ENCODE measurements at places on chromosomes 7 and 10. TPM values are rescaled to one million over a fixed set of nuclear protein-coding genes. Genes with fewer than 3 reads are reported as not detected.

DNA sequence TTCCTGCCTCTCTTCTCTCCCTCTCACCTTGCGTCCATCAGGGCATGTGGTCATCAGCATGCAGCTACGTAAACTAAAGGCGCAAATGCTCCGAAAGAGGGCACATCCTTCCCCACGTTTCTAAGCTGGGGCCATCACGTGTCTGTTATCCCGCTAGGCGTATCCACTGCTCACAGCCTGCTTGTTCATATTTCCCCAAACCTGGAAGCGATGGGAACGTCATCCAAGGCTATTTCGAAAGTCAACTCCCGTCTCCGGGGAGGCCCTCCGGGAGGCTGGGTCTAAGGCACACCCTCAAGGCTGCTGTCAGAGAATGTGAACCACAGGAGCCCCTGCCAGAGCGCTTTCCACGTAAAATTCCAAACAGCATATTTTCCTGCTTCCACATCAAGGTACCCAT is 199.2 kb downstream of the DIP2C start:
- no peak overlapping the region for H3K4me3 ChIP-seq
- H3K27ac ChIP-seq = no peak overlapping the region
- DNase-seq = no peak
- H3K27me3 ChIP-seq = no peaks in the 10 kb centered on the region

DNA sequence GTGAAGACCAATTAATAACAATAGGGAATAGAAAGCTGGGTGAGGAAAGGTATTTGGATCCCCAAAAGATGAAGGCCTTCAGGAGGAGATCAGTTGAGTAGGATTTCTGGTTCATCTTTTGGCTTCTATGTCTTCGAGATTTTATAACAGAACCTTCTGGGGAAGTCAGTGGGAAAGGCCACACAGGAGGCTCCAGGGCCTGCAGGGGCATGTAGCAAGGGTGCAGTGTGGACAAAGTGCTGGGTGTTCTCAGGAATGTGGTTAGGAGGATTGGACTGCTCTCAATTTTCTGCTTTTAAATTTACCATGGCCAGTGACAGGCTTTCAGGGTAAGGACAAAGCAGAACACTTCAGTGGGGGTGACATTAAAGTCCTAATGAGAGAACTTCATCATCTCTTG is 378.0 kb downstream of the CCSER2 start:
- no peak overlapping the region for H3K27ac ChIP-seq
- no peaks in the 10 kb centered on the region for H3K36me3 ChIP-seq
- H3K4me3 ChIP-seq = no peak overlapping the region
- H3K4me1 ChIP-seq = no peaks in the 10 kb centered on the region
- DNase-seq = no peak

- H3K4me3 ChIP-seq = no peak overlapping the region
- no peaks in the 10 kb centered on the region for H3K36me3 ChIP-seq
- H3K27me3 ChIP-seq = no peaks in the 10 kb centered on the region
- H3K4me1 ChIP-seq = no peaks in the 10 kb centered on the region
- DNase-seq = no peak
Measured at GRCh38 chr10:108450280-108450679, 1285.8 kb upstream of the SORCS1 start.

GRCh38 chr10:124745673-124746072 is 1.5 kb upstream of the FAM53B start:
- no peak overlapping the region for H3K4me3 ChIP-seq
- H3K27me3 ChIP-seq = no peaks in the 10 kb centered on the region
- no peak overlapping the region for H3K27ac ChIP-seq
- H3K36me3 ChIP-seq = no peaks in the 10 kb centered on the region
- no peak for DNase-seq

DNA sequence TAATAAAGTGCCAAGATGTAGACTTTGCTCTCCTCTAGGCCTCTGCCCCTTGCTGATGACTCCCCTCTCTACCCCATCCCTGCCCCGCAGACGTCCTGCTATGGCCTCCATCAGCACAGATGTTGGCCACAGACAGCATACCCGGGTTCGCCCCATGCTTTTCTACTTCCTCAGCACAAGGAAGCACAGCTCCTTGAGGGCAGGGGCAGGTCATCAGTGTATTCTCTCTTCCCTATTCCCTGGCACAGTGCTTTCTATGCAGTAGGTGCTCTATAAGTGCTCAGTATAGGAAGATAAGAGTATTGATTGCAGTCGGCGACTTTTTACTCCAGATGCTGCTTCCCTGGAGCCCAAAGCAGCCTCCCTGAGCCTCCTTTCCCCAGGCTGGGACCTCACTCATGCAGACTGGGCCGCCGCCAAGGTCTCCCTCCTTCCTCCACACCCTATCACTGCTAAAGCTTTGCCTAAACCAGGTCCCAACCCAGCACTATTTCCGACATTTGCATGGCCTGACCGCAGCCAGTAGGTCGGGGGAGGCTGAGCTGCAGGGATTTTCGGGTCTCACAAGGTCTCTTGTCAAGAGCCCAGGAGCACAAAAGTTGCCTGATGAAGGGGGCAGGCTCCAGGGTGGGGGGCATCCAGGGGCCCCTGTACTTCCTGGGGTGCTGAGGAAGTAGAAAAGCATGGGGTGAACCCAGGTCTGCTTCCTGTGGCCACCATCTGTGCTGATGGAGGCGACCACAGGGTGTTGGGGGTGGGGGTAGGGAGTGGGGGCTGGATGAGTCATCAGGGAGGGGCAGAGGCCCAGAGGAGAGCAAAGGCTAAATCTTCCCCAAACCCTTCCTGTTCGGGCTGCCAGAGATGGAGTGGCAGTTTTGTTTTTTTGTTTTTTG is 8.0 kb downstream of the CALHM3 start:
- H3K36me3 ChIP-seq = no peaks in the 10 kb centered on the region
- H3K4me3 ChIP-seq = no peak overlapping the region
- H3K4me1 ChIP-seq = no peaks in the 10 kb centered on the region
- H3K27ac ChIP-seq = no peak overlapping the region

DNA sequence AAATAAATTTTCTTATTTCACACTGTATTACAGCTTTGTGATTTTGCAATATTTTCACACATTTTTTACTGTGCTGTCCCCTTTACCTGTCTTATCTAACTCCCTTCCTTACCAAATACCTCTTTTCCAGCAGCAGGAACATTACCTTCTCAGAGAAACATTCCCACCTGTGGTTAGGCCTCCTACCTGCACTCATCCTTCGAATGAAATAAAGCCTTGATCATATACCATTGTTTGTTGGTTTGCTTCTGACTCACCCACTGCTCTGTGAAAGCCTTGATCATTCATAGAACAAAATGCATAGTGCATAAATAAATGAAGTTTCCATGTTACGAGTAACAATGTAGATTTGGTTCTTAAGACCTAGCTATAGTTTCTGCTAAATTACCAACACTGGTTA is 256.3 kb downstream of the ARL4A start:
- no peak for DNase-seq
- no peaks in the 10 kb centered on the region for H3K27me3 ChIP-seq
- peaks cover 1% of the 10 kb centered on the region for H3K4me1 ChIP-seq
- H3K4me3 ChIP-seq = no peak overlapping the region
- H3K36me3 ChIP-seq = no peaks in the 10 kb centered on the region

DNA sequence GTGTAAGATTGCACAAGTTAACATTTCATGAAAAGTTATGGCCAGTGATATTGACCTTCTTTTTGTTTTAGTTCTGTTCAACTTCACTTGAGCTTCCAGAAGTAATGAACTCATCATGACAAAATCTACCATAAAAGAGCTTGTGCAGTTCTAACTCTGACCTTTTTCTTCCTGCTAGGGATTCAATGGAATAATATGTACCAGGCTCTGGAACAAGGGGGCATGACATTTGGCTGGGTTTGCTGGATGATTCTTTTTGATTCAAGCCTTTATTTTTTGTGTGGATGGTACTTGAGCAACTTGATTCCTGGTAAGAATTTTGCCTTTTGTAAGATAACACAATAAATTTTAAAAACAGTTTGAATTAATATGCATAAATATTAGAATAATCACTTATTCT is 205.0 kb downstream of the ABCA13 start:
- DNase-seq = peak; percentile 62
- H3K27ac ChIP-seq = no peak overlapping the region
- no peak overlapping the region for H3K4me3 ChIP-seq
- H3K4me1 ChIP-seq = no peaks in the 10 kb centered on the region
- no peaks in the 10 kb centered on the region for H3K36me3 ChIP-seq
- H3K27me3 ChIP-seq = no peaks in the 10 kb centered on the region

DNA sequence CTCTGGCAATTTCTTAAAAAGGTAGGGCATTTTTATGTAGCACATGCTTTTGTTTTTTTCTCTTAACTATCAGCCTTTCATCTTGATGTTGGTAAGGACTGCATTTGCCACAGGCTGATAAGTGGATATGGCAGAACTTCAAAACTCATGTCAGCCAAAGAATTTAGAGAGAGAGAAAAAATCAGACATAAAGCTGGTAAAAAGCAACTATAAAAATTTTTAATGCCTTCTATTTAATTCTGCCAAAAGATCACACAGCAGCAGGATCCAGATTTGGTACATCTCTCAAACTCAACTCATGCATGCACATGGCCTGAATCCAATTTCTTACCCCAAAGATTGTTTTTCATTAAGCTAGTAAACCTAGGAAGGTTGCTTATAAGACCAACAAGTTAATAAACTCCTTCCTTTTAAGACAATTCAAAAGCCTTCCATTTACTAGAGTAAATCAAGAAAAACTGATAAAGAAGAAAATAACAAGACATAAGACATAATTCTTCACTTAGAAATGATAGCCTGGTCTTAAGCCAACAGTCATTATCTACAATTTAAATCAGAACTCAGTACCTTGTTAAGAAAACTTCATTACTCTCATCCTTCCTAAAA is 69.3 kb downstream of the GLI3 start:
- no peak overlapping the region for H3K27ac ChIP-seq
- H3K4me3 ChIP-seq = no peak overlapping the region
- no peak for DNase-seq
- no peaks in the 10 kb centered on the region for H3K27me3 ChIP-seq

The PPIA gene
- 796 TPM for total RNA-seq

The SUGCT gene
- 9.3 TPM for total RNA-seq

The CFAP69 gene
- total RNA-seq = 11.2 TPM

The PHKG1 gene
- total RNA-seq = 1.1 TPM

The SMO gene
- total RNA-seq = 29.6 TPM

The RBP3 gene
- not detected for total RNA-seq

The GPR37 gene
- 0.43 TPM for total RNA-seq

All from ovary (tissue), 10 donors.